ENCODE measurements at places on chromosomes 5 and 9.

DNA sequence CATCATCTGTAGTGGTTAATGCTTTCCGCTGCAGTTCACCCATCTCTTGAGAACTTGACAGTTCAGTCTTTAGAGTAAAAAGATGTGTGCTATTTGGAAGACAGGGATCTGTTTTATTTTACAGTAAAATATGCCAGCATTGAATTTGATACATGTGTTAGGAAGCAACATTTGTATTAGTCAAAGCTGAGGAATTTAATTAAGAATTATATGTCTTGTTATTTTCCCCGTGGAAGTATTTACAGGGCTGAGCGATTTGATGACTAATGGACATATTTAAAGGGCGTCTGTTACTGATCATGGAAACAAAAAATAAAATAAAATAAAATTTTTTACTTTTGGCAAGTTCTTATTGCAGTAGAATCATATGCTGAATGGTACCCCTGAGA lies 101.3 kb downstream of the PAM start:
- DNase-seq: peak; percentile 54

GRCh38 chr9:108345826-108346225 lies 510.0 kb downstream of the ACTL7B start:
- no peak for DNase-seq

- no peak for DNase-seq
Observed at GRCh38 chr9:130340011-130340410, 74.5 kb downstream of the HMCN2 start.

GRCh38 chr5:114097570-114097969 lies 264.3 kb upstream of the KCNN2 start:
- no peak for DNase-seq

DNA sequence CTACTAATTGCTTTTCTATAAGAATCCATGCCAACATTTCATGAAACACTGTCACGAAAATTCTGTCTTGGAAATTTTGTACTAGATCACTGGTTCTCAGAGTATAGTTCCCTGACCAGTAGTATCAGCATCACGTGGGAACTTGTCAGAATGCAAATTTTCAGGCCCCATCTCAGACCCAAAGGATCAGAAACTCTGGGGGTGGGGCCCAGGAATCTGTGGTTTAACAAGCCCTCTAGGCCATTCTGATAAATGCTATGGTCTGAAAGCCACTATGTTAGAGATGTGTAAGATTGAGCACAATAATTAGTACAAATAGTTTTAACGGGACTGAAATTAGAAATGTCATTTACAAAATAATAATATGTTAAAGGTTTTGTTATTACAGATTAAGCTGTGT lies 615.7 kb upstream of the ARRDC3 start:
- no peak for DNase-seq

Data from astrocyte (in vitro differentiated cells and primary cell).